NCI-H1417 (cell line): ENCODE measurements at places on chromosomes 6 and 20.
A peak's percentile ranks its signal among the peaks of the same experiment; 100 is the strongest.

GRCh38 chr20:62030834-62031434 lies 34.7 kb downstream of the TAF4 start:
- no peak for DNase-seq

- DNase-seq = no peak
These were observed 127.5 kb downstream of the SYCP2 start for GRCh38 chr20:59805786-59806577.

DNA sequence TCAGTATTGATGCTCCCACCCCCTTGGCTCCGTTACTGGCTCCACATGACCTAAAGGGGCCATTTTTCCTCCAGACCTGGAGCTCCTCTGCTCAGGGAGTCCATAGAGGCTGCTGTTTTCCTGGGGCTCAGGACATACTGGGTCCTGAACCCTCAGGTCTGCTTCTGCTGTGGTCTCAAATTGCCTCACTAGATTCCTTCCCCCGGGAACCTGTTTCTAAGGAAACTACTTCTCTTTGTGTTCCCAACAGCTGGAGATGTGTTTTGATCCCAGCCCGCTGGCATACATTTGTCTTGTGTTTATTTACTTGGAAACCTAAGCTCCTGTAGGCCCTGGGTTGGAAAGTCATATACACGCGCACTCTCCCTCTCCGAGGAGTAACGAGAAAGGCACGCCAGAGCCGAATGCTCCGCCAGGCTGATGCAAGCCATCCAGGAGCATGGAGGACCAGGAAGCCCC lies 222.8 kb downstream of the UST start:
- DNase-seq = peak; percentile 45

DNA sequence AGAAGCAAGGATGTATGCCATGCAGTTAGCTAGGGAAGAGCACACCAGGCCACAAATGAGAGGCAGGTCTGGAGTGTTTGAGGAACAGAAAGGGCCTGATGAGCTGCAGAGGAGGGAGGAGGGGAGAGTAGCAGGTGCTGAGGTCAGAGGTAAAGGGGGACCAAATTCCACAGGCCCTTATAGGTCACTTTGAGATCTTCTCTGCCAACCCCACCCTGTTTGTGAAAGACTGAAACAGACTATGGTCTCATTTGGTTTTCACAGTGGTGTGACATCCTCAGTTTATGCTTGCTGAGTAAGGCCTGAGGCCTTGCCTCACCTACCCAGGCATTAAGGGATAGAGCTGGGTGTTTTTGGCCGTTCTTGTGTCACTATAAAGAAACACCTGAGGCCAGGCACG lies 187.7 kb upstream of the MYLIP start:
- no peak for DNase-seq

GRCh38 chr6:113634352-113635163 lies 222.6 kb upstream of the MARCKS start:
- DNase-seq = no peak

GRCh38 chr20:38066969-38067716 lies 33.6 kb downstream of the RPRD1B start:
- DNase-seq = no peak

GRCh38 chr6:46172176-46172575 lies 1.4 kb upstream of the ENPP5 start:
- DNase-seq = no peak

DNA sequence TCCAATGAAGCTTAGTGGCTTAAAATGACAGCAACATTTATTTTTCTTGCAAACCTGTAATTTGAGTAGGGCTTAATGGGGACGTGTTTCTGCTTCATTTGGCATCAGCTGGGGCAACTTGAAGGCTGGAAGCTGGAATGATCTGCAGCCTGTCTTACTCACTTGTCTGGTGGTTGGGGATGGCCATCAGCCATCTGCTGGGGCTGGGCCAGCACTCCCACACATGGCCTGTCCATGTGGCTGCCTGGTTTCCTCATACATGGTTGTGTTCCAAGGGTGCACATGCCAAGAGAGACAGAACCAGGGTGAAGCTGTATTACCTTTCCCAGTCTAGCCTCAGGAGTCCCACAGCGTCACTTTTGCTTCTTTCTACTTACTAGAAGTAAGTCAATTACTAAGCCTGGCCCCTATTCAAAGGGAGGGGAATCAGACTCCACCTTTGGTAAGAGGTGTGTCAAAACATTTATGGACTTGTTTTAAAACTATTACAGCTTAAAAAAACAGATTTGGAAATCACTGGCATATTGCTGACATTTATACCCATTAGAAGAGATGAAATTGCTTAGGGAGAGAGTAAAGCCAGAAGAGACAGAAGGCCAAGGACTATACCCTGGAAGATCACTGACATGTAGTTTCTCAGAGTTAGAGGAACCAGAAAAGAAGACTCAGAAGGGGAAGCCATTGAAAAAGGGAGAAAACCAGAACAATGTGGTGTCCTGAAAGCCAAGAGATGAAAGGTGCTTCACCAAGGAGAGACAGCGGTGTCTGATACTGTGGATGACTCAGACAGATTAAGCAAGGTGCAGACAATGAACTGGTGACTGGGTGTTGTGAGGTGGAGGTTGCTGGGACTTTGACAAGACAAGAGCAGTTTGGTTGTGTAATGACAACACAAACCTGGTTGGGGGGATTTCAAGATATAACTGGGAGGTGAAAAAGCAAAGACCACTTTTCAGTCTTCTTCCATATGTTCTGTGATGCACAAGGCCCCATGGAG lies 345.2 kb downstream of the GJA1 start:
- DNase-seq = peak; percentile 21

- no peak for DNase-seq
These were observed 27.4 kb upstream of the NOL4L start for GRCh38 chr20:32612351-32613191.

DNA sequence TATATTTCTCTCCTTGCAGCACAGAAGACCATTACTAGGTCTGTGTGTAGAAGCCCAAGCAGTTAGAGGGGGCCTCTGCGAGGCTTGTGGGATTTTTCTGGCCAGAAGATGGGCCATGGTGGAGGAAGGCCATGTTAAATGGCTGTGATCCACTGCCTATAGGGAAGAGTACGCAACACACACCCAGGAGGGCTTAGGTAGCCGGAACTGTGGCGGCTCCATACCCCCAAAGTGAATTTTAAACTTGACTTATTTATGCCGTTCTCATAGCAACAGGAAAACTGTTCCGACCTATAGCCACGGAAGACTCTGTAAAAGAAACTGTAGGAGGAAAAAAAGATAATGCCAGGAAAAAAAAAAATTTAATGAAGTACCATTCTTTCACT lies 69.5 kb downstream of the SLX4IP start:
- DNase-seq = no peak

DNA sequence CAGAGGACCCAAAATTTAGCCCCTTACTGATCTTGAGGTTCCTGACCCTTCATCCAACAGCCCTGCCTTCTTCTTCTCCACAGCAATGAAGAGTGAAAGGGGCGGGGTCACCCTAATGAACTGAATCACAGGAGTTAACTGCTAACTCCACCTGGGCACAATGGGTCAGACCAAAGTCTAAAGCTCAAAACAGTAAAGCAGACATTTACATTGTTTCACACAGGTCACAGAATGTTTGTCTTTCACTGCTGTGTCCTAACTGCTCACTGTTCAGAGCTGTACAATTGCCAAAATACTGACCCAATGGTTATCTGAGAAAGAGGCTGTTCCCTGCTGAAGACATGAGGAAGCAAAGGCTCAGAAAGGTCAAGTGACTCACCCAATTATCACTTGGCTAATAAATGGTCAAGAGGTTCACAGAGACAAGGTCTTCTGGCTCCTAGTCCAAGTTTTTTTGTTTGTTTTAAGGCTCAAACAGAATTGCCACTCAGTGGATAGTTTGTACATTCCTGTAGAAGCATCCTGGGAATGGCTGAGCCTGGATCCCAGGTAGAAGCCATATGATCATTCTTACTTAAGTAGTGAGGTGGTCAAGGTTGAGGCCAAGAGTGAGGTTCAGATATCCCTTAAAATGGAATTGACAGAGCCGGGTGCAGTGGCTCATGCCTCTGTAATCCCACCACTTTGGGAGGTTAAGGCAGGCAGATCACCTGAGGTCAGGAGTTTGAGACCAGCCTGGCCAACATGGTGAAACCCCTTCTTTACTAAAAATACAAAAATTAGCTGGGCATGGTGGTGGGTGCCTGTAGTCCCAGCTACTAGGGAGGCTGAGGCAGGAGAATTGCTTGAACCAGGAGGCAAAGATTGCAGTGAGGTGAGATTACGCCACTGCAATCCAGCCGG lies 35.1 kb upstream of the FAM83C start:
- no peak for DNase-seq

DNA sequence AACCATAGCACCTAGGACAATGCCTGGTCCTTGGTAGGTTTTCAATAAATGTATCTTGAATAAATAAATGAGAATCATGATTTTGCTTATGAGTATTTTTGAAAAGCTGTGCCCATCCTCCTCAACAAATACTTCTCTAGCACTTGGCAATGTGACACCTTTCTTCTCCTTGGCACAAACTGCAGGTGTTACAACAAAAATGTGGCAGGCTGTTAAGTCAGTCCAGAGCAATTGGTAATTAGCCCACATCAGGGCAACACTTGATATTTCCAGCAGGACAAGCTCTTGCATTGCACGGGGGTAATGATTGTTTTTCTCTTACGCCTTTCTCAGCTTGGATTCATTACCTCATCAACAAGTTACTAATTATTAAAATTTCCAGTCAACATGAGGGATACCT lies 31.6 kb upstream of the SNX9 start:
- peak; percentile 61 for DNase-seq

GRCh38 chr20:49447946-49448809 lies 34.3 kb downstream of the KCNB1 start:
- DNase-seq = no peak

DNA sequence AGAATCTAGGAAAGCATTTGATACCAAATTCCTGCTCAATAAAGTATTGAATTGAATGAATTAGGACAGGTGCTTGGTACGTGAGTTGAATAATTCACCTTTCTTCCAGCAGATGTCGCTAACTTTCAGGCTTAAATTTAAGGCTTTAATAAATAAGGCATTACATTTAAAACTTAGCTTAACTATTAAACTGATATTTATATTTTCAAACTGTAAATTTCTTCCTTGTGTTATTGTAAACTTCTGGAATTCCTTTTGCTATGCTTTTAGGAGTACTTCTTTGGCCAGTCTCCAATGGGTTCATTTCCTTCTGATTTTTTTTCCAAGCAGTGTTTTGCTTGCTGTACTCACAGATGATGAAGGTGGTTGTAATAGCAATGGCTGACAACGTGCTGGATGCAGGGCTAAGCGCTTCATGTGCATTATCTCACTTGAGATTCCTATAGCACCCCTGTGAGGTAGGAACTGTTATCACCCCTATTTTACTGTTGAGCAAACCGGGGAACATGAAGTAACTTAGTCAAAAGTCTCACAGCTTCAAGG lies 71.3 kb upstream of the SLC2A12 start:
- DNase-seq = peak; percentile 56
